Transverse colon (tissue), 4 donors: ENCODE measurements at places on chromosomes 1 and 21. TPM values are rescaled to one million over a fixed set of nuclear protein-coding genes. Genes with fewer than 3 reads are reported as not detected.

The COPA gene
- total RNA-seq = 152 TPM

The INKA2 gene
- total RNA-seq = 1.8 TPM

The FAM229A gene
- 25.9 TPM for total RNA-seq

The CLCNKA gene
- total RNA-seq = 0.79 TPM
